Activated CD8-positive, alpha-beta memory T cell treated with anti-CD3 and anti-CD28 coated beads for 24 hours (primary cell): ENCODE measurements at places on chromosomes 1 and 21.
A peak's percentile ranks its signal among the peaks of the same experiment; 100 is the strongest.

GRCh38 chr1:75233302-75233929 is 99.2 kb downstream of the LHX8 start:
- no peak for DNase-seq

DNA sequence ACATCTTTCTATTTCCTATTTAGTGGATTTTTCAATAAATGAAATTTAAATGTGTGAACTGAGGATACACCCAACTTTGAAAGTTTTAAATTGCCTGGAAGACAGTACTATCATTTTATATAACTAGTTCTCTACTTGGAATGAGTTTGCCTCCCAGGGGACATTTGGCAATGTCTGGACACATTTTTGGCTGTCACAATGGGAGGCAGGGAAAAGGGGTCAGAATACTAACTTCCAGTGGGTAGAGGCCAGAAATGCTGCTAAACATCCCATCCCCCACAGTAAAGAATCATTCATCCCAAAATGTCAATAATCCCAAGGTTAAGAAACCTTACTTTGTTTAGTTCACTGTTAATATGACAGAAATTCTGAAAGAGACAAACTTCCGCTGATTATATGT is 13.2 kb upstream of the NRAS start:
- DNase-seq: no peak

- DNase-seq: peak; percentile 52
These were observed 1.7 kb upstream of the TMEM50B start for GRCh38 chr21:33481314-33481943.

- DNase-seq: no peak
These were observed 35.2 kb upstream of the DHCR24 start for GRCh38 chr1:54922040-54922761.

DNA sequence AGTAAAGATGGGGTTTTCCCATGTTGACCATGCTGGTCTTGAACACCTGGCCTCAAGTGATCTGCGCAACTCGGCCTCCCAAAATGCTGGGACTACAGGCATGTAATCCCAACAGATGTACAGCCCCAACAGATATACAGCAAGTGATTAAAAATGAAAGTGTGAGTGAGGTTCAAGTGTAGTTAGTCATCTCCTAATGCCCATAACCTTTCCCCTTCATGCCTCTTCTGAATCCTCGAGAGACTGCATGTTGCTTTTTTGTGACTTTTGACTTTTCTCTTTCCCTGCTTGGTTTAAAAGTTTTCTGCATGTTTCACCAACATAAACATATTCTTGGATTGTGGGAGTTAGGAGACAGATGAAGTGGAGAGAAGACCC is 31.2 kb downstream of the KCNK2 start:
- DNase-seq: no peak

- DNase-seq: no peak
These were observed 556 bp downstream of the IFI44 start for GRCh38 chr1:78650114-78650660.

DNA sequence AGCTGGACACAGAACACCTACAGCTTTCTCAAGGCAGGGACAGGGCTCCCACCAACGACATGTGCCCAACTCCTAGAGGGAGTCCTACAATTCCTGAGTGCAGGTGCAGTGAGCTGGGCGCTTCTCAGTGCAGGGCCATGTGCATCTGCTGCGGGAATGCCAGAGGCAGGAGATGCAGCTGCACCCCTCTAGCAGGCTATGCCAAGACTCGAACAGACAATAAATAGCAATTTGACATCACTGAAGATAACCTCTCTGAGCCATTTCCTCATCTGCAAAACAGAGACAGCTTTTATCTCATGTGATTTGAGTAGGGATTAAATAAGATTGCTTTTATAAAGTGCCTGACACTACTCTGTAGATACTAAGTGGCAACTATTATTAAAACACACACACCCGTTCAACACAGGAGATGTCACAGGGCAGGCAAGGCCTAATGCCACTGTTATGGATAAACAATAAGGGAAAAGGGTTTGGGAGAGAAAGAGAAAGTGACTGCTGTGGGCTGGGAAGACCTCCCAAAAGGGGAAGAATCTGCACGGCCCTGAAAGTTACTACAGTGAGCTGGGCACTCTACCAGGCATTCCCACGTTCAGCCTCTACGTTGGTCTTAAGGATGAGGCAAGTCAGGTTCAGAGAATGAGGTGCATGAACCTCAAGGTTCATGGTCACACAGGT is 5.7 kb downstream of the SLC9A1 start:
- no peak for DNase-seq

GRCh38 chr1:204744107-204744779 is 58.7 kb upstream of the LRRN2 start:
- DNase-seq: no peak

- no peak for DNase-seq
These were observed 256.5 kb downstream of the PAPPA2 start for GRCh38 chr1:176719447-176719846.

GRCh38 chr21:32403201-32403777 is 9.2 kb upstream of the EVA1C start:
- peak; percentile 76 for DNase-seq

- peak; percentile 70 for DNase-seq
These were observed 164.2 kb upstream of the C1orf21 start for GRCh38 chr1:184222652-184223052.

- DNase-seq: no peak
These were observed 54.4 kb downstream of the EVI5 start for GRCh38 chr1:92730476-92730875.

DNA sequence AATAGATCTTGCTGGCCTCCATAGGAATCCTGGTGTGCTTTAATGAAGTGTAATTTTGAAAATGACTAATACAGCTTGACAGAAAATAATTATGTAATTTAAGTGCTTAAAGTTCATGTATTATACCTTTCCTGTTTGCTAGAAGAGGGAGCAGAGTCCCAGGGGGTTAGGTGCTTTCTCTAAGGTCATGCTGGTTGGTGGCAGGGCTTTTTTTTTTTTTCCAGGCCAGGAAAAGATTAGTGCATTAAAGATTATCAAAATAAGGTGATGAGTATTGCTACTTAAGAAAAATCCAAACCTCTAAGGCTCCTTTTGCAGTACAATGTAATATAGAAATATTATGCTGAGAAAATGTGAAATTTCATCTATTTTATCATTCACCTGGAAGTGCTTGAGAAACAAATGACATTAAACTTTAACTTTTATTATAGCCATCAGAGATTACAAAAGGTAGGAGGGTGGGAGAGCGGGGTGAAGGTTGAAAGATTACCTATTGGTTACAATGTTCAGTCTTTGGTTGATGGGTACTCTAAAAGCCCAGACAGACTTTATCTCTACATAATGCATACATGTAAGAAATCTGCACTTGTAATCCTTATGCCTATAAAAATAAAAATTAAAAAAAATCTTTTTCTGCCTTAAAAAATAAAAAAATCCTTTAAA is 110.8 kb downstream of the RABGAP1L start:
- no peak for DNase-seq

DNA sequence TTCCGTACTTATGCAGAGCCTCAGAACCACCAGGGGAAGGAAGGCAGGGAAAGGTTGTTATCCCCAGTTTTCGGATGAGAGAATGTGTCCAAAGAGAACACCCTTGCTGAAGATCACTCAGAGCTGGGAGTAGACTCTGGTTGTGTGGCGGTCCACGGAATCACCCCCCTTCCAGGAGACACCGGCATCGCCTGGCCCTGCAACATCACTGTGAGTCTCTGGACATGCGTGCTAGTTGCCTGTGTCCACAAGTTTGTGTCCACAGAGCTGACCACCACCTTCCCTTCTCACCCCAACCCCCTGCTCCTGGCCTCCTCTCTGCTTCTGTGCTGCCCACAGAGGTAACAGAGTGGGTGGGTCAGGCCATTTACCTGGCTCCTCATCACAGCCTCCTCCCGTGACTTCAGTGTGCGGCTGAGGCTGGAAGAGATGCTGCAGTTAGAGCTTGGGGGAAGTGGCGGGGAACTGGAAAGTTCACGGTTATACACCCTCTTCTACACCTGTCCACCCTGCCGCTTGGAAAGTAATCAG is 7.3 kb downstream of the MYBPH start:
- no peak for DNase-seq

DNA sequence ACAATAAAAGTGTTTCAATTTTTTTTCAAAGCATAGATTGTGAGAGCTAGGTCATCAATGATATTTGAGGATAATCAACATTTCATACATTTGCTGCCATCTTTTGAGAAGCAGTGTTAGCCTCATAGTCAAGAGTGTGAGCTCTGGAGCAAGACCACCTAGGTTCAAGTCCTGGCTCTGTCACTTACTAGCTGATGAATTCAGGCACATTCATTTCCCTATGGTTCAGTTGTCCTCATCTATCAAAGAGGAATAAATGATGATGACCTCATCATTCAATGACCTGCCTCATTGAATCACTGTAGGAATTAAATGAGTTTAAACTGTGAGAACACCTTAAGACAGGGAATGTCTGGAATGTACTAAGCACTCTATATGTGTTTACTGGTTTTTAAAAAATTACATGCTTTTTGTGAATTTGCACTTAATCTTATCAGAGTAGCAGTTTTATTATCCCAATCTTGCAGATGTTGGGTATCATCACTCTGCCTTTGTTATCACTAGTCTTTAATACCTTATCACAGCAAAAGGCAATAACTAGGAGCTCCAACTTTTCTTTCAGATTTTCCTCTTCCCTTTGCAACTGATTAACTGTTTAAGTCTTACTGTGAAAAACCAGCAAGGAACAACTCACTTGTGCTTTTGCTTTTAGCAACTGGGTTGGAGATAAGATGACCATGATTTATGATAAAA is 47.4 kb downstream of the SLC30A10 start:
- DNase-seq: no peak

DNA sequence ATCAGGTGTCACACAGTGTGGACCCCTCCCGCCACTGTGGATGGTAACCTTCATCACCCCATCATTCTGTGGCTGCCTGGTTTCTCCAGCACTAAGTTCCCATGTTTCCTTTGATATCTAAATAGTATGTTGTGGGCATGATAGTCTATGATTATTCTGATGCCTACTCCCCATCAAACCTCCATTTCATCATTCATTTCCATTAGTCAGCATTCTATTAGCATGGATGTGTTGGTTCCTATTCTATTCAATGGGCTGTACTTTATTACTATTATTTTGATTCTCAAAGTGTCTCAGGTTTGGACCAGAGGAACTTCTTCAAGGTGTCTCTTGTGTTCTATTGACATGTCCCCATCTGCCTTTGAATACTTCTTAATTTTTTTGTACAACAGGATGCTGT is 112.0 kb downstream of the DISC1 start:
- DNase-seq: no peak

GRCh38 chr1:82597649-82598048 is 796.9 kb downstream of the ADGRL2 start:
- no peak for DNase-seq

DNA sequence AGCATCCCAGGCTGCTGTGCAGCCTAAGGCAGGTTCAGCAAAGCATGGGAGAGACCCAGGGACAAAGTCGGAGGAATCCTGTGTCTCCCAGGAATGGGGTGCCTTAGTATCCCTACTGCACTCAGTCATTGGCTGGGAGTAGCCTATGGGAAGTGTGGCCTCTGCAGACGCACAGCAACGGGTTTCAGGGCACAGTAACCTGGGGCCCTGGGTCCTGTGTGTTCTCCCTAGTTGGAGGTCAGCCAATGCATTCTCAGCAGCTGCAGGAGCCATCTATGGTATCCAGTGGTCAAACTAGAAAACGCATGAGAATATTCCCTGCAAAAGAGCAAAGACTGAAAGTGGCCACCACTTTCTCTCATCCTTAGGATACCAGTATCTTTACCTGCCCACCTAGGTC is 13.7 kb upstream of the C1orf21 start:
- DNase-seq: no peak

DNA sequence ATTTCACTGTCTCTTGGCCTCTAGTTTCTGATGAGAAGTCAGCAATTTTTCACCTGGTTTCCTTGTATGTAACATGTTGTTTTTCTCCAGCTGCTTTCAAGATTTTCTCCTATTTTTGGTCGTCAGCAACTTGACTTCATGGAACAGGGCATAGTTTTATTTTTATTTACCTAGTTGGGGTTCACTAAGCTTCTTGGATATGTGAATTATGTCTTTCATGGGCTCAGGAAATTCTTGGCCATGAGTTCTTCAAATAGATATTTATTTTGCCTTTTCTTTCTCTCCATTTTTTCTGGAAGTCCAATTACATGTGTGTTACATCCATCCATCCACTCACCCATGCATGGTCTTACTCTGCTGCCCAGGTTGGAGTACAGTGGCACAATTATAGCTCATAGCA is 13.7 kb downstream of the SDHB start:
- DNase-seq: no peak

- DNase-seq: no peak
These were observed 17.4 kb upstream of the ACTRT2 start for GRCh38 chr1:3003941-3004270.

- no peak for DNase-seq
These were observed 5.2 kb upstream of the ABCB10 start for GRCh38 chr1:229563701-229564100.

DNA sequence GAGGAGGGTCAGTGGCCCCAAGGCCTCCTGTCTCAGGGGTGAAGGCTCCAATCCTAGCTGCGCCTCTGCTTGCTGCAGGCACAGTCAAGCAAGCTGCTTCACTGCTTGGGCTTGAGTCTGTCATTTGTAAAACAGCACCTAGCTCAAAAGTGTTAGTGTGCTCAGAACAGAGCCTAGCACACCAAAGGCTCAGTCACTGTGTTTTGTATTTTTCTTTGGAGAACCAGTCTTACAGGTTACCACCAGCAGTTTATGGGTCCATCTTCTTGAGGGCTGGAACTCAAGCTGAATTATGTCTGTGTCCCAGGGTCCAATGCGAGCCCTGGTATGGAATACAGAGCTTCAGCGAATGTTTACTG is 113.6 kb downstream of the DMRTB1 start:
- DNase-seq: peak; percentile 21
